ENCODE measurements at places on chromosomes 2 and 18.

- DNase-seq, result no peak
These were observed 26.6 kb downstream of the SMCHD1 start for GRCh38 chr18:2681993-2682603.

GRCh38 chr2:230713331-230714135 is 891 bp downstream of the CAB39 start:
- DNase-seq, result peak; percentile 55

GRCh38 chr2:152395572-152395971 is 60.6 kb downstream of the FMNL2 start:
- DNase-seq, result no peak

- no peak for DNase-seq
These were observed 3.3 kb downstream of the TNP1 start for GRCh38 chr2:216856406-216857065.

- no peak for DNase-seq
These were observed 305.4 kb upstream of the HS6ST1 start for GRCh38 chr2:128623776-128624761.

GRCh38 chr18:2164644-2165550 is 406.4 kb downstream of the METTL4 start:
- no peak for DNase-seq

DNA sequence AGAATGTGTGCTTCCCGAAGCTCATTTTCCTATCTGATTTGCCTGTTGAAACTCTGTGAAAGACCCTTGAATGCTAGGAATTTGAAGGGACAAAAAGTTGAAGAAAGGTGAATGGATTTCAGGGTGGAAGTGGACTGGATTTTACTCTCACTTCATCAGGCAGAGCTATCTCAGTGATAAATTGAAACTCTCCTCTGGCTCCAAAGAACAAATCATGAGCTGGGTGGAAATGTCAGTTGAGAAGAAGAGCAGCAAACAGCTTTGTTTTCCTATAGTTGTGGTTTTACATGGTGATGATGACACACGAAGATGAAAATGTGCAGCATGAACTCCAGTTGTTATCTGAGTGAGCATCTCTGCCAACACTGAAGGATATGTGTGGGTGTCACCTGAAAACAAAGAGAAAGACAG is 34.4 kb downstream of the CD28 start:
- DNase-seq, result no peak

DNA sequence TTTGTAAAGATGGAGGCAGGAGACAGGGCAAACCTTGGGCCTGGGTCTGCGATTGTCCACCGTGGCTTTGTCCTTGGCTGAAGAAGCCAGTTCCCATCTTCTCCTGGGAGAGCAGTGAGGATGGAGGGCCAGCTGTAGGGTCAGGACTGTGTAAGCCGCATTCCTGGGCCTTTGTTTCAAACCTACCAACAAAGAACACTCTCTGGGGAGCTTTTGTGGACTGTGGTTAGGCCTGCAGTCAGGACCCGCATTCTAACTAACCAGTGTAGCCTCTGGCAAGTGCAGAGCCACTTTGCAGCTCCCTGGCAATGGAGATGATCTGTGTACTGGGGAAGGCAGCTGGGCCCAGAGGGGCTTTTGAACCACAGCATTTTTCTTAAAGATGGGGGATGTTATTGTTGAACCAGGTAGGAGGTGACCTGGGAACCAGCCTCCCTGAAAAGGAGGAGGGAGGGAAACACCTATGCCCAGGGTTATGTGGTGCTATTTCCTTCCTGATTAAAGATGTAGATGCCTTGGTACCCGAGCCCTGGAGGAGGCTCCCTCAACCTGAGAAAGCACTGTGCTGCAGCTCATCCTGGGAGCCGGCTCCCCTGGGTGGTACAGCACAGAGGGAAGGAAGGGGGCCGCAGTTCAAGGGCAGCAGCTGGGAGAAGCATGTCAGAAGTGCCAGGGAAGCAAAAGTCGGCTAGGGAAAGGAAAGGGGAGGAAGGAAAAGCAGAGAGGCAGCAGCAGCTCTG is 12.7 kb upstream of the SMAD4 start:
- DNase-seq, result no peak

DNA sequence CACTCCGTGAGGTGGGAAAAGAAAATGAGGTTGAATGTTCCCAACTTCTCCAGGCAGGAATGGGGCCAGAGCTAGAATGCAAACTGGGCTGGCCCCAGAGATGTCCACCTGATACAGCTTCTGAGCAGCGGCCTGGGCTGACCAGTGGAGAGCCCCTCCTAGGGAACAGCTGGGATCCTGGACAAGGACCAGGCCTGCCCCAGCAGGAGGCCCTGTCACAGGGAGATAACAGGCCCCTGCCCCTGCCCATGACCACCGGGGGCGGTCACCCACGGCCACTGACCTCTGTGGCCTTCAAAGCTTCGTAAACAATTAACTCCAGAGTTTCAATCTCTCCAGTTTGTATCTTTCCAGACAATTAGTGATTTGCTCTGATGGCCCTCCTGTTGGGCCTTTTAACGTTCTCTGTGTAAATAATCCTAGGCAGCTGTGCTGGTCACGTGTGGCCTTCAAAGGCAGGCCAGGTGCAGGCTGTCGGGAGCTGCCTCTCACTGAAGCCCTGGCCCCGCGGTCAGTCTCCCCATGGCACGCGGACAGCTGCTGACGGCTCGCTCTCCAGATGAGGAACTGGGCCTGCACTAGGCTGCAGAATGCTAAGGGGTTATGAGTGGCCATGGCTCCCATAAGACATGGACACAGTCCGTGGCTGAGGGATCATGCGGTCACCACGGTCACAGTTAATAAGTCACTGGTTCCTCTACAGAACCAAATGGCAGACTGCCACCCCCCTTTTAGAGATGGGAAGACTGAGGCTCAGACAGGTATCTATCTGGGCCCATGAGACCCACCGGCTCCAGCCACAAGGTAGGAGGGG is 9.2 kb downstream of the HS6ST1 start:
- no peak for DNase-seq

DNA sequence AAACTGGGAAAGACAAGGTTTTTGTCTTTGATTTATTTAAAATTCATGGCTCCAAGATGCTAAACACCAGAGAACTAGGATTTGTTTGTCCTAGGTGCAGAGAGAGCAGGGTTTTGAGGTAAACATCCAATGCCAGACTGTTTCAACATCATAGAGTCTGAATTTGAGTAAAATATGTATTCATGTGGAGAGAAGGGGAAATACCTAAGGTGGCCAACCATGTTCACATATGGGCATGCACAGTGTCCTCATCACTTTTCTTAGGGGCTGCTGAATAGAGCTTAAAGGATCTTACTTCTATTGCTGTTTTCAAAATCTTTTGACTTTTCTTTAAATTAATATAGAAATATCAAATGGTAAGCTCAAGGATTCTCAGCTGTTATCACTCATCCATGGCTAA is 287.0 kb upstream of the CCDC68 start:
- no peak for DNase-seq

GRCh38 chr2:7972670-7973069 is 709.2 kb upstream of the ID2 start:
- no peak for DNase-seq

DNA sequence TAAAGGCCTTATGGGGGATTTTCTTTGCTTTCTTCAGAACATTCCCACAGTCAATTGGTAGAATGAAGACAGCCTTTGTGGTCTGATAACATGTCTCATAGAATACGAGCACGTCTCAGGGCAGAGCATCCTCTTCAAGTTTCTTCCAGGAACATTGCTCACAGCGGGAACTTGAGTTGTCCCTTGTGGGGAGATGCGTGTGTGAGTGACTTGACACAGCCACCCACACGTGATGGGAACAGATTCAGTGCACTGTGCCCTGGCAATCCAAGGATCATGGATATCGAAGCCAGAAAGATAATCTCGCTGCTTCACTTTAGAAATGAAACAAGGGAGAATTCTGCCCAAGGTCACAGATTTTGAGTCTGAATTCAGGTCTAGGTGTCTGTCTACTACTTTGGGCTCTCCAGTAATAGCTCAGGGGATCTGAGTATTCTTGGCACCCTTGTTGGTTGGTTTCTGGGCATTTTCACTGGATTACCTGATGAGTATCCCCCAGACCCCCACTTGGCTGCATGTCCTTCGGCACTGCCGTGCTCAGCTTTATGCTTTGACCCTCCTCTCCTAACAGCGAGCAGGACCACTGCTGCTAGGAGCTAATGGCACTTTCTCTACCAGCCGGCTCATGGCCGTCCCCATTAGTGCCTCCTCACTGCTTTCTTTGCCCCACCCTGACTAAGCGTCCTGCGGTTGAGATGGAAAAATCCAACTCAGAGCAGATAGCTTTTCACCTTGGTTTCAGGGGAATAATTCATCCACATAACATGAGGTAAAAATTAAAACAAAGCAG is 75.9 kb upstream of the FOSL2 start:
- no peak for DNase-seq

DNA sequence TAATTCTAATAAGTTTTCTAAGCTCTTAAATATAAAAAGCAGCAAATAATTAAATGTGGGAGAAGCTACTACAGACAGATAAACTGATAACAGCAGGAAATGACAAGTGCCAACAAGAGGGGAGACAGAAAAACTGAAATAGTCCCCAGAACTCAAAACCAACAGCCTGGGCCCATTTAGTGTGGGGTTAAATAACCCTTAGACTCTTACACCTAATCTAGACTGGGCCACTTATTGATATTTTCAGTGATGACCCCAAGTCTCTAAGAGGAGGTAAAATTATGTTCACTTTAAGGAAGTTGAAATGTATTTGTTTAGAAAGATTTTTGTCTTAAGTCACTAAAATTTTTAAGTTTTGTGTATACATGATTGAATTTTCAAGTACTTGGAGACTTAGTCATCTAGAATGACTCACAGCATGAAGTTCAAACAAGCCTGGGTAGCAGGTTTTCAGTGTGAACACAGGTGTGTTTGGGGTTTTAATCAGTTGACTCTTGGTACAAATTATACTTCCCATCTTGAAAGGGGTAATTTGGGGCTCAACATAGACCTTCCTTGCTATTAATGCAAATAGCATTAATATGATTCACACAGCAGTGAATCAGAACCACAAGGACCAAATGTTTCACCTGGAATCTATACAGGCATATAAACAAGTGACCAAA is 54.9 kb upstream of the MYO3B start:
- DNase-seq, result peak; percentile 64

- DNase-seq, result peak; percentile 88
These were observed 353.8 kb downstream of the RND3 start for GRCh38 chr2:150133623-150134022.

DNA sequence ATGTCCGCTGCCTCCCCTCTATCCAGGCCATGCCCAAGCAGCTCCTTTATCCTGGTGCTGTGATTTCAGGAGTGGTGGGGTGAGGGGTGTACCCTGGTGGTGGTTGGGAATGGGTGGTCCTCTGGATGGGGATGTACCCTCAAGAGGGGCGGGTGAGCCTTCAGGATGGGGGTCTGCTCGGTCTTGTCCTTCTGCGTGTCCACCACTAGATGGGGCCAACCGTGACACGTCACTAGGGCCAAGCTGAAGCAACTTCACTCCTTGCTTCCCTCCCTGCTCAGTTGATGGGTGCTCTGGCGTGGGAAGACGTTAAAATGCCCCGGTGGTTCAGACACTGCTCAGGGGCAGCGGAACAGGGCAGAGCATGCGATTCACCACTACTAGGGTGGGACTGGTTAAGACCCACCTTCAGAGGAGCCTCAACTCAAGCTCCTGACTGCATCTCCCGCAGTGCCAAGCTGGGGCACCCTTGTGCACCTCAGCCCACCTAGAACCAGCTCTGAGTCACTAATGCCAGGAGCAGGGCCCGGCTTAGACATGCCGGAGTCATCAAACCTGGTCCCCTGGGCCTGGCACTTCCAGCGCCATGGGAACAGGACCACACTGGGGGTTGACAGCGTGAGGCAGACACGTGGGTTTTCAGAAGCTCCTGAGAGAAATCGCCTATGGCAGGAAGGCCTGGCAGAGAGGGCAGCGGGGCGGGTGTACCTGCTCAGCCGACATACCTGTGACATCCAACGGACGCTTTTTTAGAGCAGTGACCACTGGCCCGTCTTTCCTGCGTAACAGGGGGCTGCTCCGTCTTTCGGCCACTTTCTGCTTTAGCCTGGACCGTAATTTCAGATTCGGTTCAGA is 256.7 kb downstream of the HDAC4 start:
- DNase-seq, result peak; percentile 44

GRCh38 chr18:58793361-58793760 is 71.3 kb upstream of the ZNF532 start:
- no peak for DNase-seq

DNA sequence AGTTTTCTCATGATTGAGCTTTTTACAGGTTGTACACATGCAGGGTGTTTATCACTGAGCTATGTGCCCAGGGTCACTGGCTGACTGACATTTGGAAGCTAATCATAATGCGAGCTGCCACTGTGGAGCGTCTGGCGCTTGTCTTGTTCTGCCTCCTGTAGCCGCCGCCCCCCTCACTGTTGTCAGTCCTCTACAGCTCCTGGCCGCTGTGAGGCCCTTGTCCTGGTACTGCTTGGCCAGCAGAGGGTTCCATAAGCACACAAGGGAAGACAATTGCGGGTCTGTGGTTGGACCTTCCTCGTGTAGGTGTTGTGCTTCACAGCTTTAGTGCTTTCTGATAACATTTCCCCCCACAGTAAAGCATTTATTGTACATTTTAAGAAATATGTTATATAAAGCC is 105.6 kb upstream of the LDLRAD4 start:
- peak; percentile 24 for DNase-seq

GRCh38 chr2:132752421-132753206 is 82.6 kb upstream of the LYPD1 start:
- DNase-seq, result no peak

- no peak for DNase-seq
These were observed 51.9 kb downstream of the SETBP1 start for GRCh38 chr18:44732599-44732998.

DNA sequence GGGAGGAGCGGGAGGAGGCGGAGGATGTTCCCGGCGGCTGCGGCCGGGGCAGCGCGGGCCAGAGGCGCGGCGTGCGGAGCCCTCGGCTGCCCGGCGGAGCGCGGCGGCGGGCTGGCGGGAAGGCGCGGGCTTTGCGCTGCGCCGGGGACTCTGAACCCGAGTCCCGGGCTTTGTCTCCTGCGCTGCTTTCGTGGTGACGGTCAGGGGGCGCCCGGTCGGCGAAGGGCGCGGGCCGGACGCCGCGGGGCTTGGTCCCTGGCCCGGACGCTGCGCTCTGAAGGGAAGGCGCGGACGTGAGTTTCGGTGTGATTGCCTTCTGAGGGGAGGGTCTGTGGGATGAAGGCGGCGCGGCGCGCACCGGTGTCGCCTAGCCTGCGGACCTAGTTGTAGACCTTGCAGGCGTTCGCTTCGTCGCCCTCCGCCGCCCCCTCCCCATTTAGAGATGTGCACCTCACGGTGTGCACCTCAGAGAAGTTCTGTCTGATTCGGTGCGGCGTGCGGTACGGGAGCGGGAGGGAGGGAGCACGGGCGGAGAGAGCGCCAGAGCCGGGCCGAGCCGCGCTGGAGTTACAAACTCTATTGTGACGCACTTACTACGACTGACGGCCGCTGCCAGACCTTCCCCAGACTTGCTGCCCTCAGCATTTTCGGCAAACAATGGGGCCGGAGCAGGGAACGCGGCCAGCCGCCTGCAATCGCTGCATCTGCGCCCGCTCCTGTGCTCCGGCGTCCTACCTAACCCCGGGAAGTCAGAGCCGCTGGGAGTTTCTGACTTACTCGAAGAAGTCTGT is 2.1 kb downstream of the BCL2L11 start:
- peak; percentile 69 for DNase-seq

- no peak for DNase-seq
These were observed 54.9 kb downstream of the NYAP2 start for GRCh38 chr2:225454412-225454811.
